ENCODE measurements at places on chromosomes 2 and 18.

- no peak for DNase-seq
Observed at GRCh38 chr18:23307567-23308295, 145.4 kb upstream of the RIOK3 start.

DNA sequence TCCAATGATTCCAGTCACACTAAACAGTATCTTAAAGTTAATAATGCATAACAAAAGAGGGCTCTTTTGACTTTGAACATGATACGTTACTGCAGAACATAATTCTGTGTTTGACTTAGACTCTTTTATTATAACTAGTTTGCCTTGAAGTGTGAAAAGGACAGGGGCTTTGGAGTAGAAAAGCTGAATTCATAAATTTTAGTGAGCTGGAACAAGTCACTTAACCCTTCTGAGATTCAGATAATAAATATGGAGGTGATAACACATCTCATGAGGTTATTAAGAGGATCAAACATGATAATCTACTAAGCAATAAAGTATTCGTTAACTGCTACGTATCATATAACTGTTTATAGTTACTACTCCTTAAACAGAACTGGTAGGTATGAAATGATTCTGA lies 44.7 kb upstream of the FLACC1 start:
- no peak for DNase-seq

GRCh38 chr2:20728114-20728758 lies 61.3 kb downstream of the GDF7 start:
- DNase-seq: no peak

DNA sequence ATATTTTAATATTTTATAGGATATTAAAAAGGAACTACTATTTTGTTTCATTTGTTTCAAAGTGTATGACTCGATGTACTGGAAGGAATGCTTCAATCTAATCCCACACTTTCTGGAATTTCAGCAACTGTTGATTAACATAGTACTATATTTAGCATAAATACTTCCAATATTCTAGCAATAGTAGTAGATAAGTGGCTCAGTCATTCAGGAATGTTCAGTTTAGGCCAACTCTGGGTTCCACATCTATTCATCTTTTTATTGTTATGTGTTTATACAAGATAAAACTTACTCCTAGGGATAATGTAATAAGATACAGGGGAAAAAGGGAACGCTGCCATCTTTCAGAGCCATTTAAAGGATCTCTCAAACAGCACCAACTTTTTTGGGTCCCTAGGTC lies 22.3 kb upstream of the ORC2 start:
- no peak for DNase-seq

GRCh38 chr2:132716954-132717353 lies 46.9 kb upstream of the LYPD1 start:
- DNase-seq: no peak

DNA sequence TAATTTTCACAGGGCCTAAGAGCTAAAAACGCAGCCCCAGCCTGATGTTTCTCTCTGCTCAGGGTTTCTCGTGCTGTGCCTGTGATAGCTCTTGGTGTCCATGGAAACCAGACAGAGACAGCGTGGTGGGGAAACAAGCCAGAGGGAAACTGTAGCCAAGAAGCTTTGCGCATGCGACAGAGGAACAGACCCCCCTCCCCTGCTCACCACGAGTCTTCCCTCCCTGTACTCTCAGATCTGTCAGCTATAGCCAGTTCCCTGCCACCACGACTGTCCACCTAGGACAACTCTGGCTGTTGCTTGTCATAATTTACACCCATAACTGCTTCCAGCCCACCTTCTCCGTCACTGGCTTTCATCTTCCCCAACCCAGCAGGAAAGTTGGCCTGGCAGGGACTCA lies 13.2 kb upstream of the DNAJC27 start:
- peak; percentile 56 for DNase-seq

DNA sequence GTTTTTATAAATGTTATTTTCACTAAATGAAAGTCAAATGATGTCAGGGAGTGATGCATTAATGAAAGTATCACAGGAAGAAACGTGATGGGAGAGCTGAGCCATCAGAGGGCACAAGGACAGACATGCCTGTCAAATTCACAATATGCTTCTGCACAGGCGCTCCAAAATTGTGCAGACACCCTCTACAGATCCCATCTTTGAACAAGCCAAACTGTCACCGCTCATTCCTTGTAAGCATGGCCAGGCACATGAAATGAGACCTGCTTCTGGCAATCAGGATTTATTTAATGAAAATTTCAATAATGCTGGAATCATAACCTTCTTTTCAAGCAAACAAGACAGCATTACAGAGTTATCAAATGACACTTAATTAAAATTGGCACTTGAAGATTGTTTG lies 20.4 kb upstream of the FSHR start:
- no peak for DNase-seq
